Cardiac muscle cell (in vitro differentiated cells and primary cell): ENCODE measurements at places on chromosomes 2 and 18.

- peak; percentile 56 for DNase-seq
Measured at GRCh38 chr18:56702946-56703345, 51.8 kb downstream of the WDR7 start.

DNA sequence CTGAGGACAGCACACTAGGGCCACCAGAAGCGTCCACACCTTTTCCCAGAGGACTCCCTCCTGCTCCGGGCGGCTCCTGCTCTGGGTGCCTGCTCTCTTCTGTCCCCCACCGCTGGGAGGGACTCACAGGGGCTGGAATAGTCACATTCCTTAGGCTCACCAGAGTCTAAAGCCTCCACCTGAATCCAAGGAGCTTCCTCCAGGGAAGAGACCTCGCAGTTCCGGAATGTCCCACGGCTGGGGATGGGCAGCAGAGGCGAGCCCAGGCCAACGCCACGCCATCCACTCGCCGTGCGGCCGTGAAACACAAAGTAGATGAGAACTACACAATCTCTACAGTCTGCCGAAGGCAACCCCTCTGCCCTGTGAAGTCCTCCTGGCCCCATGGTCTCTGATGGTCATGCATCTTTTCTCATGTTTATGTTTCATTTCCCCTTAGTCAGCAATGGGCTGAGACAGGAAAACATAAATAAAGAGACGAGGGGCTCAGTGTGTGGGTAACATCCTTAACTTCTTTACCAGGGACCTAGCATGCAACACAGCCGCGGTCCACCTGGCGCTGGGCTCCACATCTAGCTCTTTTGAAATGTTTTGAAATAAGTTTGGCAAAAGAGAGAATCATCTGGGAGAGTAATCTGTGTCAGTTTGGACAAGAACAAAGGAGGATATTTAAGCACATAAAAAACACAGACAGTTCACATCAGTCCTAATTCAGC lies 98.4 kb downstream of the PXDN start:
- no peak for DNase-seq

DNA sequence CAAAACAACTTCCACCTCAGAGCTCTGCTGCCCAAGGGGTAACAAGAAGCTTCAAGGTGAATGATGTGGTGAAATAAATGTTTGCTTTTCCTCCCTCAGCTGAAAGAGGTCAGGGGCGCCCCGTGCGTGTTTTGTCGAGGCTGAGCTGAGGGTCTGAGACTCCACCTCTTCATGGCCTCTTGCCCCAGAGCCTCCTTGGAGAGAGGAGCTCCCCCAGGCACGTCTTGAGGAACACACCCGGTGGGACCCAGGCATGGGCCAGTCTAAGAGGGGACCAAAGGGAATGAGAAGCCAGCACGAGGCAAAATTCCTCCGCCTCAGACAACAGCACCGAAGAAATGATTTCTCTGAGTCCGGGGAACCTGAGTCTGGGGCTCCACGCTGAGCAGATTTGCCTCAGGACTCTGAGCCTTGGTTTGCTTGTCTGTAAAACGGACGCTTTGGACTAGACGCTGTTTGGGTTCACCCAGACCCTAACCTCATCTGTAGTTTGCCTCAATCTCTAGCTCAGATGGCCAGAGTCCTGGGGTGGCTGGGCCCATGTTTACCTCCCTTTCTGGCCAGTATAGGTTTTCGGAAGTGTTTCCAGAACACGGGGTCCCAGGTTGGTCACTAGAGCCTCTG lies 56.4 kb upstream of the ODC1 start:
- DNase-seq = no peak

DNA sequence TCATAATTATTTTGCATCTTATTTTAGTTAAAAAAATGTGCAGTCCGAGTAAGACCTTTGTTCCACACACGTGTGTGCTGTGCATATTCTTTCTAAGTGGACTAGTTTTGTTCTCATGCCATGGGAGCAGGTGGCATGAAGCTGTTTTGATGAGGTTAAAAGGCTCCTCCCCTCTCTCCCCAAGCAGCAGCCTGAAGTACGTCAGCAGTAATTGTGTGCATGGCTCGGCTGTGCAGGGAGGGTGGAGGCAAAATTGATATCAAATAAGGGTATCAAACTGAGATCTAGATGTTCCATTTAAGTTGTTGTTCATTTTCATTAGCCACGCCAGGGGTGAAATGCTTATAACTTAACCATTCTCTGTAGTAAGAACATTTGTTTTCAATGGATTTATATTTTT lies at the start of gene NYAP2:
Gene NYAP2 (plus strand): TSS at position 207 of the 400 bp plus-strand sequence. CDS start 9,171 bp downstream, outside the sequence.
- no peak for DNase-seq

- no peak for DNase-seq
Measured at GRCh38 chr2:4883375-4883774, 808.8 kb upstream of the SOX11 start.

GRCh38 chr2:125405816-125406215 lies 1250.1 kb upstream of the GYPC start:
- peak; percentile 94 for DNase-seq

- DNase-seq = no peak
Measured at GRCh38 chr2:239292531-239292930, 108.3 kb downstream of the HDAC4 start.

DNA sequence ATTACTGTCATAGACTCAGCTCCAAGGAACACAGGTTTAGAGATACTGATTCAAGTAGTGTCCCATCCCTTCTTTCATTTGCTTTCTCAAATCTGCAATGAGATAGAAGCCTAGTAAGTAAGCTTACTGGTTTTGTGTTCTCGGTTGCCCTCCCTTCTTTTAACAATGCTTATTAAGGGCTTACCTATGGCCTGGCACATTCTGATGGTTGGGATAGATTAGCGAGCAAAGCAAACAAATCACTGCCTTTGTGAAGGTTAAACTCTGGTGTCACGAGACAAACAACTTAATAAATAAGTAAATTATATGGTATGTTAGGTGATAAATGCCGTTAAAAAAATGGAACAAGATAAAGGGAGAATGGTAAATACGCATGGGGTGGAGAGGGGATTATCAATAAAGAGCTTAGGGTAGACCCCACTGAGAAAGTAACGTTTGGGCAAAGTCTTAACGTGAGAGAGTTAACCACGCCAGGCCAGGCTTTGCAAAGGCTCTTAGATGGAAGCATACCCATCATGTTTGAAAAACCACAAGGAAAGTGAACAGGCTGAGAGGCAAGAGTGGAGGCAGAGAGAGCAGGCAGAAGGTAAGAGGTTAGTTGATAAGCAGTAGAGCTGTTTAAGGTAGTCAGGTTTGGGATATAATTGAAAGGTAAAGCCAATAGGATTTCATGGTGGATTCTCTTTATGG lies 31.0 kb downstream of the EIF2AK3 start:
- DNase-seq = no peak

DNA sequence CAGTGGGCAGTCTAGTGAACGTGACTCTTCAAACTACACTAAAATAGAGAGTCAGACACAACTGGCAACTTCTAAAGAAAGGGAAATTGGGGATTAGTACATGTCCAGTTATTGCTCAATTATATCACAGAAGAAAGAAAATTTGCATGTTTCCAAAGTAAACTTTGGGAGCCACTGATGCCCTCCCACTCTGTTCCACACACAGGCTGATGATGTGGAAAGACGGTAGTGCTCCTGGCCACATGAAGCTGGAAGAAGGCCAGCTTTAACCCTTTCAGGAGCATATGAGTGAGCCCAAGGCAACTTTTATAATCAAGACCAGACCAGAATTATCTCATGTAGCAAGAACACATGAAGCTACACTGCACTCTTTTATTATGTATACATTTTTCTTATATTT lies 141.0 kb downstream of the NR4A2 start:
- DNase-seq = peak; percentile 13

DNA sequence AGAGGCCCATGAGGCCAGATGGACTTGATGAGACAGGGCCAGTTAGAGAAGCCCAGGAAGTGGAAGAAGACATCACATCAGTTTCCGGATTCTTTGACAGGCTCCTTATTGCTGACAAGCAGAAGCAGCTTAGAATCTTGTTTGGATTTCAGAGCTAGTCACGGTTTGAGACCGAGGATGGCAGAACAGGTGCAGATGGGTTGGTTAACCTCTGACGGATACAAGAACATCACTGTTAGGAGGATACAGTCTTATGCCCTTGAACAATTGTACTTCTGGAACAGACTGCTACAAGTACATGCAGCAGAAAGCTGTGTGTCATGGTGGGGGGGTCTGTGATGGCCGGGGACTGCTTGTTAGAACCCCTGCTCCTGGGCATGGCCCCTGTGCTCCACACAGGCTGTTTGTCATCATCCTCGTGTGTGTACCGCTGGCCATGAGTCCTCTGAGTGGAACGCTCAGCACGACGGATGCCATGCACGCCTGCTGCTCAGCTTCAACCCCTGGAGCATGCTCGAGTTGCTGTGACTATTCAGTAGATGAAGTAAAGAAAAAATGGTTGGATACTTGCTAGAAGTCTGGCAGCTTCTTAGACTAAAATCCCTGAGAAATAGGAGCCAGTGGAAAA lies 217.7 kb downstream of the SH3RF3 start:
- no peak for DNase-seq

DNA sequence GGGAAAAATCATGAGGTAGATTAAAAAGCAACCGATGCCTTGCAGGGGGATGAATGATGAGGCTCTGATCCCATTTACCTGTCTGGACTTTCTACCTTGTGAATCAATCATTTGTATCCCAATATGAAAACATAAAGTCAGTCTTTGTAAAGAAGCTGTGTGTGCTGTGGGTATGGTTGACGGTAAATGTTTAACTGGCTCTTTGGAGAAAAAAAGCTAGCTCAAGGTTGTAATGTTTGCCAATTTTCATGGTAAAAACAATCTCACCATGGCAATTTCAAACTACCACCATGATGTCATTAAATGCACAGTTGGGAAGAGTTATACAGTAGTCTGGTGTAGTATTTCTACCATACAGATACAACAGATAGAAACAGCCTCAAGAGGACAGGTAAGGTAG lies 14.6 kb downstream of the TTR start:
- no peak for DNase-seq

- no peak for DNase-seq
Measured at GRCh38 chr2:120452131-120452530, 106.2 kb downstream of the INHBB start.

GRCh38 chr2:74573747-74574562 lies 19.4 kb downstream of the DOK1 start:
- peak; percentile 69 for DNase-seq

DNA sequence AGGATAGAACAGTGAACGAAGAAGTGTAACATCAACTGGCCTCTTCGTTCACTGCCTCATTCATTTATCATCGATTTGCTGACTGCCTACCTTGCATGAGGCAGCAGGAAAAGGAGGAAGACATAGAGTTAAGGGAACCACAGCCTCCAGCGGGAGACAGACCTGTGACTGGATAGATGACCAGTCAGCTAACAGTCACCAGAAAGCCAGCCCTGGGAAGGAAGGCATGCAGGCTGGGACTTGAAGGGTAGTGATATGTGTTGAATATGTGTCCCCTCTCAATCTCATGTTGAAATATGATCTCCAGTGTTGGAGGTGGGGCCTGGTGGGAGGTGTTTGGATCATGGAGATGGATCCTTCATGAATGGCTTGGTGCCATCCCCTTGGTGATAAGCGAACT lies 58.3 kb downstream of the CTIF start:
- no peak for DNase-seq

- DNase-seq = no peak
Measured at GRCh38 chr2:155690785-155691184, 641.7 kb downstream of the NR4A2 start.

- peak; percentile 67 for DNase-seq
Measured at GRCh38 chr2:233418761-233419546, 64.7 kb downstream of the DGKD start.

DNA sequence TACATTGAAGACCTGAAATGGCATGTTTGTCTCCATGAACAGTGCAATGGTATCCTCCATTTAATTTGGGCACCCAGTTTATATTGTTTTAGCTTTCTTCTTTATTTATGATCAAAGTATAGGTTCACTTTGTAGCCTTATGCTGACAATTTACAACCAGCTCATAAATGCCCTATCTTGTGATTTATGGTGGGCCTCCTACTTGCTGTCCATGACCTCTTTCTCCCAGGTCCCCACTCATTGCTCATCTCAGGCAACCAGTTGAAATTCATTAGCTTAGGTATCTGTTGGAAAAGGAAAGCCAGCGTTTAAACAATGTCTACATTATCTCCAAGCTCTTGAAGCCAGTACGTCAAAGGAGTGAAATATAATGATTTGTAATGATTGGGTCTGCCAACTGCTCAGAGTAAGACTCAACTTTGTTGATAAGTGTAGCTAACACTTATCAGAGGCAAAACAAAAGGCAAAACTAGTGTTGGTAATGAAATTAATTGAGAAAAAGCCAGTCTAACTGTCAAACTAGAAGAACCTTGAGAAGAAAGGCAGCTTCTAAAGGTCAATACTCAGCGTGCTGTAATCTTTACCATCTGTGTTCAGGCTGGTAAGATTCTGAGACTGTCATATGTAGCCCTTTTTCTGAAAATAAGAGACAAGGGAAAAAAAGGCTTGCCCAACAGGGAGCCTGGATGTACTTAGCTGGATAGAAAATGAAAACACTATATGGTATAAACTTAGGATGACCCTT lies 695.9 kb downstream of the EPHA4 start:
- DNase-seq = no peak

GRCh38 chr18:67496469-67496868 lies 20.1 kb downstream of the DSEL start:
- DNase-seq = no peak

- DNase-seq = no peak
Measured at GRCh38 chr2:222912776-222913175, 51.9 kb downstream of the ACSL3 start.

GRCh38 chr2:161170377-161170776 lies 10.1 kb downstream of the TANK start:
- DNase-seq = no peak

- peak; percentile 62 for DNase-seq
Measured at GRCh38 chr18:13447621-13448334, 229.2 kb downstream of the LDLRAD4 start.

GRCh38 chr2:95345563-95346230 lies 48.5 kb downstream of the KCNIP3 start:
- DNase-seq = peak; percentile 88

GRCh38 chr2:15803543-15804245 lies 136.7 kb upstream of the MYCN start:
- no peak for DNase-seq

GRCh38 chr2:222362336-222362735 lies 62.0 kb upstream of the SGPP2 start:
- no peak for DNase-seq

DNA sequence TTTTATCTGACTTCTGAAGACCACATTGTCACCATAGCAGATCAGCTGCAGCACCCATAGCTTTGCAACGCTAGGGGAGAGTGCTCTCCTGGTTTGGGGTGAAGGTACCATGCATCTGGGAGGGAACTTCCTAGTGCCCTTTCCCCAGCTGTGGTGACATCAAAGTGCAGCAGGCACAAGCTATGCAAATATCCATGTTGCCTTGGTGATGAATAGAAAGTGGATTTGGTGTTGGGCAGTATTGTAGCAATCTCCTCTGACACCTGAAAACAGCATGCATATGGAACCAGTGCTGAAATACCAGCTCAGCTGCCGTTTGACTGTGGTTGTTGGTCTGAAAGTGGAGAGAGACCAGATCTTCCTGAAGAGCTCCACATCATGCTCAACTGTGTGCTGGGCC lies 37.1 kb downstream of the BCL2L11 start:
- DNase-seq = no peak

- peak; percentile 23 for DNase-seq
Measured at GRCh38 chr2:36456227-36457175, 100.9 kb downstream of the CRIM1 start.

GRCh38 chr2:147100406-147101035 lies 744.3 kb upstream of the ACVR2A start:
- DNase-seq = no peak

GRCh38 chr2:173247156-173247555 lies 107.5 kb upstream of the CDCA7 start:
- no peak for DNase-seq

GRCh38 chr2:8663997-8664396 lies 17.9 kb upstream of the ID2 start:
- DNase-seq = no peak
